WERI-Rb-1 (cell line): ENCODE measurements at places on chromosomes 4 and X.

DNA sequence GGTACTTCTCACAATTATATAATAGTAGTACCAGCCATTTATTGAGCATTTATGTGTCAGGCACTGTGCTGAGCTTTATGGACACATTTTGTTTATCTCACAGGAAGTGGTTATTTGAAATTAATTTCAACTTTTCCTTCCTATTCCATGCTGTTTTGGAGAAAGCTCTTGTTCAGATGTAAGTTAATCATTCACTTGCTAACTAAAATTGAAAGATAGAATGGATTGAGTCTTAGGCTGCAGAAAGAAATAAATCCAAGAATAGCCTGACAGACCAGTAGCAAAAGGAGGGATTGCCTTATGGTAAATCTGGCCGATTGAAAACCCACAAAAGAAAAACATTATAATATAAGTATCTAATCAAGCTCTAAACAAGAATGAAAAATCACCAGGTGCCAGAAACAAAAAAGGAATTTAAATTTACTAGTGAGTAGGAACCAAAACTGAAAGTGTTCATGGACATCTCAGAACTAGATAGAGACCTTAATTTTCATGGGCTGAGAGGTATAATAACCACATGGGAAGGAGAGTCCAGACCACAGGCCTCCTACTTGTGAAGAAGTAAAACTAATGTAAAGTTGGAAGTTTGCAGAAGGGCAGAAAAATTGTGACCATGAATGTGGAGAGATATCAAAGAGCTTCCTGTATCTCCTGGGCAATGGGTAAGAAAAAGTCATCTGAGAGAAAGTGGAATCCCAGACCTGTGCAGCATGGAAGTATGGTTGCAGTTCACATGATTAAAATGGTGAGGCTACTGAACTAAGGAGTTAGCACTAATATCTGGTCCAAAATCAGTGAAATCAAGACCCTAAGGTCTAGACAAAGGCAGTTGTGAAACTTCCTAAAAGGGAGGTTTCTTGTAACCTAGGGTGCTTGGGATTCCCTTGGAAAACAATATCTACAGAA, 38.0 kb downstream of the RADX start:
- DNase-seq, result no peak

DNA sequence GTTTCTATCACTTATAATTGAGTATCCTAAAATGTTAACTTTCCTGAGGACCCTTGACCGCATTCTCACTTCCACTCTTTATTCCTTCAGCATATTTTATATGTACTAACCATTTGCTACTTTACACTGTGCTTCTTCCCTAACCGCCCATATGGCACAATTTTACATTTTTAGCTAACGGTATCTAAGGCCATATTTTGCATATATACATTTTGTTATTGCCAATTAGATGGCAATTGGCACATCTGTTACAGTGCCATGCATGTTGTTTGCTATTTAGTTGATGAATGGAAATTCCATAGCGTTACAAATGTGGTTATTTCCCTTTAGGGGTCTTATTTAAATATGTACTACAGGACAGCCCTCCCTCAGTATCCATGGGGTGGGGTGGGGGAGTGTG, 20.0 kb upstream of the OTUD4 start:
- DNase-seq, result no peak

DNA sequence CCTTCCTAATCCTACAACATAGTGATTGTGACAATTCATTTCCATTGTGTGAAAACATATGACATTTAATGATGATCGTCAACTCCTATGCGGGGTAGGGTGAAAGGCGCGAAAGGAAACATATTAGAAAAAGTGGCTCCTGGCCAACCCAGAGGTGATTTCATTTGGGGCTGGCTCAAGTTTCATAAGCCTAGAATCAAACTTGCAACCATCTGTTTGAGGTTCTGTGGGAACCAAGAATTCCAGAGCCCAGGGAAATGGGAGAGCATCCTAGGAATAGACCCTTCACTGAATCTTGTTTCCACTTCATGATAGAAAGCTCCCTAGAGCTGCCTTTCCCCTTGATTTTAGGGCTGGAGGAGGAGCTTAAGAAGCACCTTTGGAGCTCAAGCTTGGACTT, 101.3 kb upstream of the EGFL6 start:
- no peak for DNase-seq

GRCh38 chr4:93179044-93179443, 649.5 kb upstream of the ATOH1 start:
- no peak for DNase-seq

DNA sequence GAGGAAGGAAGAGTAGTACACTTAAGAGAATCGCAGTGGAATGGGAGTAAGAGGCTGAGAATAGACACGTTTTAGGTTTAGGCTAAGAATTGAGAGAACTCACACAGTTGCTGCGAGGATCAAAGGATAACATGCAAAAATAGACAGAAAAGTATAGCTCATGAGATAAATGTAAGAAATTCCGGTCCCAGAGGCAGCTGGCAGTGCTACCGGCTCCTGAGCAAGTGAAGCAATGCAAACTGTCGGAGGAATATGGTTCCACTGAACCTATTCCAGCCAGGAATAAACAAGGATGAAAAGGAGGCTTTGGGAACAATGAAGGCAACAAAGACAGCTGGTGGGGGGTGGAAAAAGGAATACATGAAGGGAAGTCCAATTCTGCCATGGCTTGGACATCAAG, 191.8 kb downstream of the QDPR start:
- DNase-seq, result no peak

DNA sequence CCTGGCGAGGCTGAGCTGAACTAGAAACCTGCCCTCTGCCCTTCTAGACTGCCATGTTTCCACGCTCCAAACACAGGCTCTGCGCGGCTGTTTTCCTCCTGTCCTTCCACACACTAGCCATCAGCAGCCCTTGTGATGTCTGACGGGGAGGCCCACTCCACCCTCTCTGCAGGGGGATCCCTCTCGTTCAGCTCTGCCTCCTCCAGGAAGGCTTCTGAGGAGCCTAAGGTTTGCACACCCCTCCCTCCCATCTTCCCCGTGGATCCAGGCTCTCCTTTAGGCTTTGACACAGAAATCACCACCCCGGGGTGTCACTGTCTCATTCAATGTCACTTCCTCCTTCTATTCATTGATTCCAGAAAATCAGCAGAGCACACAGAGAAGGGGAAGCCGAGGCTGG, 38.6 kb upstream of the CRMP1 start:
- no peak for DNase-seq

DNA sequence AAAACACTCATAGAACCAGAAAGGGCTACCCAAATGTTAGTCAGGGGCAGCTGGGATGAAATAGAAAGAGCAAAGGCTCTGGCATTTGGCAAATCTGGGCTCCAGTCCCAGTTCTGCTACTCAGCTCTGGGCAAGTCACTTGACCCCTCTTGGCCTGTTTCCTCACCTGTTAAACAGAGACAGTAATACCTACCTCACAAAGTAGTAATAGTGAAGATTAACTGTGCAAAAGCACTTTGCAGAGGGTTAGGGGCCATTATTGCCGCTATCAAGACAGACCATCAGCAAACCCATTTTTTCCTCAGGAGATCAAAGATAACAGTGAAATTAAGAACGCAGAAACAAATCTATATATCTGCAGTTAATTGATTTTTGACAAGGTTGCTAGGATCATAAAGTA, 20.6 kb downstream of the ZBTB33 start:
- no peak for DNase-seq

- DNase-seq, result no peak
Measured at GRCh38 chrX:154351183-154352011, 23.0 kb downstream of the FLNA start.

GRCh38 chr4:133624744-133625143, 475.6 kb downstream of the PCDH10 start:
- peak; percentile 62 for DNase-seq

GRCh38 chrX:104435249-104435648, 130.8 kb upstream of the IL1RAPL2 start:
- DNase-seq, result no peak

DNA sequence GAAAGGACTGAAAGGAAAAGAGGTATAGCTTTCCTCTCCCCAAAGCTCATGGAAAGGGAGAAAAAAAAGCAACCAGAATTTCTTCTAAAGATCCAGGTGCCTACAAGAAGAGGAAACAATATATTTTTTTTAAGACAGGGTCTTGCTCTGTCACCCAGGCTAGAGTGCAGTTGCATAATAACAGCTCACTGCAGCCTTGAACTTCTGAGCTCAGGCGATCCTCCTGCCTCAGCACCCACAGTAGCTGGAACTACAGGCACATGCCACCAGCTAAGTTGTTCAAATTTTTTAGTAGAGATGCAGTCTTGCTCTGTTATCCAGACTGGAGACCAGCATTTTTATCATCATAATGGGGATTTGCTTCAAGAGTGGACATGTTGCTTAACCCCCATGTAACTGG, 30.5 kb upstream of the BBS12 start:
- DNase-seq, result no peak

- DNase-seq, result no peak
Measured at GRCh38 chr4:153426207-153426885, 39.8 kb upstream of the TMEM131L start.

DNA sequence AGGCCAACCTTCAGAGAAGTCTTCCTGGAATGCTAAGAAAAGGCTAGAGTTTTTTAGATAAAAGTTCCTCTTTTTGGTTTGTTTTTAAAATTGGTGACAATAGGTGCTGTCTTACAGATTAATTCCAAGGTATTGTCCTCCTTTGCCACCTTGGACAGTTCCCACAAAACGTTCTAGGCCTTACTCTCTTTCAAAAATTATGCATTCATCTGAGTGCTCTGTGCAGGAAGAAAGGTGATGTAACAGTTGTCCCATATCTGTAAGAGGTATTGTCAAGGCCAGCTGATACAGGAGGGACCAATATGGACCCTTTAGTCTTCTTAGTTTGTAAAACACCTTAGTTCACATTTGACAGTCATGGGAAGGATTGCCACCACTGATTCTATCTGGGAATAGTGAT, 15.9 kb upstream of the CXCL5 start:
- no peak for DNase-seq
